Lung (tissue), 17 donors: ENCODE measurements at places on chromosomes 2 and 18. TPM values are rescaled to one million over a fixed set of nuclear protein-coding genes. Genes with fewer than 3 reads are reported as not detected.

ADGRF3 gene
- 0.10 TPM for polyA plus RNA-seq

GRB14 gene
- 5.6 TPM for polyA plus RNA-seq

HRH4 gene
- polyA plus RNA-seq = 0.19 TPM

KCNE4 gene
- polyA plus RNA-seq = 0.79 TPM

MYO7B gene
- 1.6 TPM for polyA plus RNA-seq

TFCP2L1 gene
- 6.3 TPM for polyA plus RNA-seq

TXNL1 gene
- polyA plus RNA-seq = 49.8 TPM

IL18R1 gene
- 16.0 TPM for polyA plus RNA-seq

GKN2 gene
- polyA plus RNA-seq = 101 TPM

CXCR2 gene
- polyA plus RNA-seq = 31.5 TPM

TUBA4B gene
- 8.7 TPM for polyA plus RNA-seq

PFN4 gene
- polyA plus RNA-seq = 0.66 TPM

DSEL gene
- 1.4 TPM for polyA plus RNA-seq

GATA6 gene
- polyA plus RNA-seq = 11.5 TPM

DCC gene
- 0.28 TPM for polyA plus RNA-seq
